GM06990 (cell line): ENCODE measurements at places on chromosomes 5 and 9.

GRCh38 chr9:124196814-124197176 lies 61.0 kb upstream of the NEK6 start:
- DNase-seq = no peak

GRCh38 chr5:139457653-139458306 lies 4.8 kb downstream of the ECSCR start:
- no peak for DNase-seq

- DNase-seq = no peak
These were observed 65.8 kb upstream of the SLC25A51 start for GRCh38 chr9:37969558-37970300.

DNA sequence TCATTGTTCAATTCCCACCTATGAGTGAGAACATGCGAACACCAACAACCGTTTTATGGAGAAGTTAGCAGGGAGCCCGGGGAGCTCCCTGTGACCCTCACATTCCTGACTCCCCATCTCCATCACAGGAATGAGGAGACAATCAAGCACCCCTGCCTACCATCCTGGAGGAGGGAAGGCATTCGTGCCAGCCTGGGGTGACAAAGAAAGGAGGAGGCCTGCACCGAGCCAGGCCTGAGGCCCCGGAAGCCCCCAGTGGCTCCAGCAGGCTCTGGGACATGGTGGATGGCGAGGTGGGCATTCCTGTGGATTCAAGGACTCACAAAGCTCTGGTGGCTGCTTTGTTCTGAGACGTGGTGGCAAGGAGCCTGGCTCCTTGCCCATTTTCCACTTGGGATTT lies 36.5 kb upstream of the UGT3A1 start:
- no peak for DNase-seq

DNA sequence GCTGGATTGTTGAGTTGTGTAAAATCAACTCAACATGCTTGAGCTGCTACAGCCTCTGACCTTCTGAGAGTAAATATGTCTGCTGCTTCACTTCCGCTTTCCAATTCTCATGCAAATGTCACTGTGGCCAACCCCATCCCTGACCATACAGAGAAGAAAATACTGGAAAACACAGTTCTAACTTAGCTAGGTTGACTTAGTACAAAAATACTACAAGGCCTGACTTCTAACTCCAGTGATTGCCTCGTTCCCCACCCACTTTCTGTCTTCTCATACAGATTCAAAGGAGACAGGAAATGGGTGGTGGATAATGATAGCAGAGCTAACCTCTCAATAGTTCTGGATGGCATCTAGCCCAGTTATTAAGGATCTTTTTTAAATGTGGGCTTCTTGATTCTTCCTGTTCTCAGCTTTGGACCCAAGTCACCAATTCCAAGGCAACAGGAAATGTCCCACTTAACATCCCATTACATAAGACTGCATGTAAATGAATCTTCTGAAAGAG lies 226.6 kb upstream of the SLC24A2 start:
- no peak for DNase-seq

- DNase-seq = no peak
These were observed 181.7 kb downstream of the MAST4 start for GRCh38 chr5:66777868-66778267.

- no peak for DNase-seq
These were observed 125.3 kb upstream of the MARCHF11 start for GRCh38 chr5:16304846-16305245.

GRCh38 chr5:1670351-1670750 lies 129.3 kb downstream of the MRPL36 start:
- DNase-seq = no peak
